Left forelimb (tissue), 1 donor: ENCODE measurements at places on chromosomes 5 and 9.

- DNase-seq = no peak
Observed at GRCh38 chr9:36625006-36625615, 52.4 kb downstream of the MELK start.

- DNase-seq = no peak
Observed at GRCh38 chr9:84146893-84147710, 166.5 kb downstream of the RMI1 start.

- DNase-seq = no peak
Observed at GRCh38 chr5:32520356-32520755, 65.0 kb upstream of the SUB1 start.

- DNase-seq = no peak
Observed at GRCh38 chr5:9554122-9554521, 8.2 kb upstream of the SEMA5A start.
